ENCODE measurements at places on chromosomes 5 and 9. TPM values are rescaled to one million over a fixed set of nuclear protein-coding genes. Genes with fewer than 3 reads are reported as not detected.

FAT2 gene
- 0.01 TPM for total RNA-seq

INSL4 gene
- 17.0 TPM for total RNA-seq

PCDHGA3 gene
- total RNA-seq, result not detected

OR4F3 gene
- not detected for total RNA-seq

SV2C gene
- not detected for total RNA-seq

BTNL3 gene
- not detected for total RNA-seq

C5orf52 gene
- not detected for total RNA-seq

CIZ1 gene
- total RNA-seq, result 82.4 TPM

OSMR gene
- total RNA-seq, result 72.5 TPM

QRFP gene
- total RNA-seq, result not detected

OCLN gene
- 9.0 TPM for total RNA-seq

DMRT3 gene
- not detected for total RNA-seq

SPINK6 gene
- not detected for total RNA-seq

C8G gene
- 1.3 TPM for total RNA-seq

All from A549 treated with CORT108297 at 1 μM for 4 hours (cell line).